ENCODE measurements at places on chromosomes 5 and 9.

- DNase-seq = no peak
Measured at GRCh38 chr5:95760273-95761191, 29.4 kb downstream of the RHOBTB3 start.

GRCh38 chr9:25733336-25733982 lies 55.2 kb upstream of the TUSC1 start:
- no peak for DNase-seq

DNA sequence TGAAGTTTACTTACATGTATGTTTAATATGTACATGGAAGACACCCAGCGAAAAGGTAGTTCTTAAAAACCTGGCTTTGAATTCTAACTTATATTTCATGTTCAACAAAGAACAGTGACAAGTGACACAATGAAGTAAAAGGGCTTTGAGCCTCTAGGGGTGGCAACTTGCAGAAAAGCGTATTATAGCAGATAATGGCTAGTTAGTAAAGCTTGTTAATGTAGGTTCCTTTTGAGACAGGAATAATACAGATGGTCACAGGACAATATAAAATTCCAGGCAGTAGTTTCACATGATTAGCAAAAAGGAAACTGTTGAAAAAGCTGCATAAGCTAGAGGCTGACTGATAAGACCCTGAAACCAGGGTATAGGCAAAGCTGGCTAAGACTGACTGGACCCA lies 132.4 kb upstream of the FTMT start:
- no peak for DNase-seq

DNA sequence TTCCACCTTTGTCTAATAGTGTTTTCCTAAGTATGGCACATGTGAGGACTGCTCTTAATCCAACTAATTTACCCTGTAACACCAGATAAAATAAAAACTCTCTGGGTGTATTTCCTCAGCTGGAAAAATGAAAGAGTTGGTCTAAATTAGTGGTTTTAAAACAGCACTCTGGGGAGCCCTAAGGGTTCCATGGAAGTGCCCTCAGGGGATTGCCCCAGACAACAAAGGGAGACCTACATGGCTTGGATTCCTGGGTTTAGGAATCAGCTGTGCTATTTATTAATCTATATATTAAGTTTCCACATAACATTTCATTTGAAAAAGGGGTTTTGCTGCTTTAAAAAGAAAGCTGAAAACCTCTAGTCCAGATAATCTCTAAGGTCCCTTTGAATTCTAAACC lies 20.2 kb downstream of the ADAMTS6 start:
- DNase-seq = no peak

- no peak for DNase-seq
Measured at GRCh38 chr5:172905346-172906140, 53.7 kb upstream of the RPL26L1 start.

DNA sequence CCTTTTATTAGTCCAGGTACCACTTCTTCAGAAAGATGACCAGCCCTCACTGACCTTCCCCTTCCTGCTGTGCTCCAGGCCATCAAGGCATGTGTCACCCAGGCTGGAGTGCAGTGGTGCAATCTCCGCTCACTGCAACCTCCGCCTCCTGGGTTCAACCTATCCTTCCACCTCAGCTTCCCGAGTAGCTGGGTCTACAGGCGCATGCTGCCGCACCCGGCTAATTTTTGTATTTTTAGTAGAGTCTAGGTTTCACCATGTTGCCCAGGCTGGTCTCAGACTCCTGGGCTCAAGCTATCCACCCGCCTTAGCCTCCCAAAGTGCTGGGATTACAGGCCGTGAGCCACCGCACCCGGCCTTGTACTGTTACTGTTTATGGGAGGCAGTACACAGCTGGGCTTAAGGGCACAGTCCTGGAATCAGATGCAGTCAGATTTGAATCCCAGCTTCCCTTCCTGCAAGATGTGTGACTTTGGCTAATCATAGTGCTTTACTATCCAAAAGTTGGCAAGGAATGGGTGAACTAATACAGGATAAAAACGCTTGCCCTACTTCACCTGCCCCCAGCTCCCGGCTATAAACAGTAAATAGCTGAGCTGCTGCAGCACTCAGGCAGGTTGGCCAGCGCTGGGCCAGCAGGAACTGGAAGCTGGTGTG lies 483 bp upstream of the EIF4EBP3 start:
- DNase-seq = no peak

DNA sequence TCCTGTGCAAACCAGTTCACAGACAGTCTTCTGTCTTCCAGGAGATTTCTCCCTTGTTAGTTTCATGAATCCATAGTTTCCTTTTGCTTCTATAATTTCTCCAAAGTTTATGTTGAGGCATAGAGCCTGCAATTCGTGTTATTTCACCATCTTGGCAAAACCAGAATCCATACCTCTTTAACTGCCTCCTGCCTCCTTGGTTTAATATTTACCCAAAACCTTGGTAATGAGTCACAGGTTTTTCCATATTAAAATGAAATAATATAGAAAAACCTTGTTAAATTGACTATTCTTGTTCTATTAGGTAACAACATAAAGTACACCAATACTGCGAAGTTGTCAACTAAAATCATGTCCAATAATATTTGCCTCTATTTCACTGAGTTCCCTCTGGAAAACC lies 459.7 kb downstream of the HINT1 start:
- DNase-seq = no peak

GRCh38 chr5:10559871-10560270 lies 4.0 kb upstream of the ANKRD33B start:
- DNase-seq = no peak

- DNase-seq = no peak
Measured at GRCh38 chr9:91422758-91423711, 597 bp downstream of the NFIL3 start.

DNA sequence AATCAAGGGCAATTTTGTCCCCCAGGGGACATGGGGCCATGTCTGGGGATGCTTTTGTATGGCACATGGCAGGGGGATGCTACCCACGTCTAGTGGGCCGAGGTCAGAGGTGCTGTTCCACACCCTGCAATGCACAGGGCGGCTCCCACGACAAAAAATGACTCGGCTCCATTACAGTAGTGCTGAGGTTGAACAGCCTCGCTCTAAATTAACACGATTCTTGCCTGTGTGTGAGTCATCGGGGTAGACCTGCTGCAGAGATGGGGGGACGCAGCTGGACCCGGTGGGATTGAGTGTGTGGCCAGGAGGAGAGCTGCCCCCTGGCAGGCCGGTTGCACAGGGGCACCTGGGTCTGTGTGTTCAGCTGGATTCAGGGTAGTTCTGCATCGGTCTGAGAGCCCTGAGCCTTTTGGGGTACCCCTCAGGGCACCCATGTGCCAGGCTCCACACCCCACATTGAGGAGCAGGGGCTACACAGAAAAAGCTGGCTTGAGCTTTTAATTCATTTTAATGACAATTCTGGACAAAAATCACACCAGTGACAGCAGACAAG lies 20.0 kb upstream of the COL5A1 start:
- no peak for DNase-seq

GRCh38 chr5:133487093-133487492 lies 125.2 kb downstream of the FSTL4 start:
- no peak for DNase-seq

- no peak for DNase-seq
Measured at GRCh38 chr9:69074801-69075200, 39.2 kb downstream of the FXN start.

DNA sequence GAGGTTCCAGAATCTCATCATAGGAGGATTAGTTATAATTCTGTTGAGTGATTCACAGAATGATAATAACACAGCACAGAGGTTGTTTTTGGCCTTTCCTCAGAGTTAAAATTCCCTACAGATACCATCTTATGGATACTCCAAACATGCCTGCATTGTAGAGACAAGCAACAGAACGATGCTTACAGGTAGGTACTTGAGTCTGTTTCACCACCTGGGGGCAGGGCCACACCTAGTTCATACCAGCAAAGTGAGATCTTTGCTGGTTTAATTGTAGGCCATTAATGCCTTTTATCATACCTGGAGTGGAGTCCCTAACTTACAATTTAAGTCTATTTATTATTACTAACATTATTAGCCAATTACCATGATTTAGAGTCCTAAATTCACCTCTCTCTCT lies 416.5 kb upstream of the TLE4 start:
- no peak for DNase-seq

DNA sequence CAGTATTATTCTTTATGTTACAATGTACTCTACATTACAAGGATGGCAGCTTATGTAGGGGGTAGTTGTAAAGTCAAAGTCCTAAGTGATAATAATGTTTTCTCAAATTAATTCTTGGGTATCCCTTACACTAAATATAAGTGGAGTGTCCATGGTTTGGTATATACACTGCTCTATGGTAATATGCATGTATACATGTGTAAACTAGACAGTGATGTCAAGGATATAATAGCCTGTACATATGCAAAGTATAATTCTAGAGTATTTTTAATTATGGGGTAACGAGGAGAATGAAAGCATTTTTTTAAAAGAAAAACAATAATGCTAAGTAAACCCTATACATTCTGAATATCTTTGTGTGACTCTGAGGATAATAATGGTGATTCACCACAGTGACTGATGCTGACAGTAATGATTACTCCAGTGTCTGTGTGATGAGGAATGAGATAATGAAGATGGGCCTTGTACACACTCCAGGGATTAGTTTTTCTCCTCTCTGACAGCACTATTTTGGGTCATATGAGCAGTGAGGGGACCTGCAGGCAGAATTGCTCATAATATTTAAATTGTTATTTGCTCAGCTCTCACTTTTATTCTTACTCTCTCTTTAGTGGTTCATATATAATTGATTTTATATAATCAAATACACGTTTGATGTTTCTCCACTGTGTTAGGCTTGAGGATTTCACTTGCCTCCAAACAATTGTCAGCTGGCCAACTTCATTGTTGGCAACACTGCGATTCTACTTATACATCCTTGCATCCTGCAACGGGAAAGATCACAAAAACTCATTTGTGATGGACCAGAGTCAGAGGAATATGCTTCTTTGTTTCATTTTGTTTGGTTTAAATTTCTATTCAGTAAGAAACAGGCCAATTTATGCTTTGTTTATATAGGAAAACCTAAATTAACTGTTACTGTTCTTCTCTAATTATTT lies 88.2 kb downstream of the NREP start:
- DNase-seq = no peak

GRCh38 chr9:131807144-131807983 lies 67.5 kb upstream of the RAPGEF1 start:
- DNase-seq = no peak

- no peak for DNase-seq
Measured at GRCh38 chr5:64883912-64884311, 115.2 kb downstream of the CWC27 start.

- DNase-seq = no peak
Measured at GRCh38 chr5:95798048-95798447, 24.5 kb downstream of the GLRX start.

All from GOT3 (cell line).